NCI-H187 treated with DMSO at 0.1 percent for 48 hours (cell line): ENCODE measurements at places on chromosomes 6 and 20.

GRCh38 chr20:4896971-4897497 is 104.3 kb downstream of the SLC23A2 start:
- DNase-seq = no peak

- no peak for DNase-seq
Measured at GRCh38 chr6:141946502-141946901, 186.2 kb upstream of the GJE1 start.

- DNase-seq = no peak
Measured at GRCh38 chr6:112501705-112502104, 154.6 kb downstream of the RFPL4B start.

DNA sequence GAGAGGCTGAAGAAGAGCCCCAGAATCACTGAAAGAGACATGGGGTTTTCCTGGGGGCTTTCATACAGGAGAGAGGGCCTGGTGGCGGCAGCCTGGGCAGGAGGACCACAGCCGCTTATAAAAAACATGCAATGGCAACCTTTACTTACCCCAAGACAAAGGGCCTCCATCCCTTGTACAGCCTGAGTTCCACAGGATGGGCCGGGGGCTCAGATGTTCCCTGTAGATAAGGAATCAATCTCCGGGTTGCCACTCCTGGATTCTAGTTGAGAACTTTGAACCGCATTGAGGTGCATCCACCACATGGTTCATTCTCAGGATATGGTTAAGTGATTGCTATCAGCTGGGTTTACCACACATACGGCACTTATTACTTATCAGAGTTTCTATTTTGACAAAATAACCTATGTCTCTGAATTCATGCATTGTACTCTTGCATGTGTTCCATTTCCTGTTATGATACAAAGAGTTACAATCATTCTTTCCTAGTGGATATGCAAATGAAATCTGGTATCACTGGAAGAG is 677.6 kb downstream of the KIF16B start:
- DNase-seq = no peak

DNA sequence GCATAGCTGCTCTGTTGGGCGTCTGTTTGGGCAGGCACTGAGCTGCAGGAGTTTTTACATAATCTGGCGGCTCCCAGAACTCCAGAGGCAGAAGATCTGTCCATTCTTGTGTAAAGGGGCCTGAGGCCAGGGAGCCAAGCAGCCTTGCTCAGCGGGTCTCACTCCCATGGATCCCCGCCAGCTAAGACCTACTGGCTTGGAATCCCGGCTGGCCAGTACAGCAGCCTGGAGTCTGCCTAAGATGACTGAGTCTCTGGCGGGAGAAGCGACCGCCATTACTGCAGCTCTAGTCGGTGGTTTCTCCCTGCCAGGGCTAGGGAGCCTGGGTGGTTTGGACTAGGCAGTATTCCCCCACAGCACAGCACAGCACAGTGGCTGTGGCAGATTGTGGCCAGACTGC is 268.4 kb upstream of the SYNCRIP start:
- no peak for DNase-seq

DNA sequence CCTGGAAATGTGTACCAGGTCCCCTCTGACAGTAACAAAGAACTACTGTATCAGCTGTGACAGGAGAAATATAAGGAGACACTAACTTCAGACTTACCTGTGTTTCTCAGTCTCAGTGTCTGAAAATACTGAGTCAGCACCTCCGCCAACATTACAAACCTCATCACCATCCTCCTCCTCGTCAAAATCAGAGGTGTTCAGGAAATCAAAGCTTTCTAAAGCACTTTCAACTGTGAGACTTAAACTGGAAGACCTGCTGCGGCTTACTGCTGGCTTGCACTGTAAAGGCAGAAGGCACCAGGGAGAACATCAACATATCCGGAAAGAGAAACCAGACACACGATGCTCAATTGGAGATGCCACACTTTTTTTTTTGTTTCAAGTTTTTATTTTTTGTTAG is 40.3 kb upstream of the ARMH2 start:
- no peak for DNase-seq

DNA sequence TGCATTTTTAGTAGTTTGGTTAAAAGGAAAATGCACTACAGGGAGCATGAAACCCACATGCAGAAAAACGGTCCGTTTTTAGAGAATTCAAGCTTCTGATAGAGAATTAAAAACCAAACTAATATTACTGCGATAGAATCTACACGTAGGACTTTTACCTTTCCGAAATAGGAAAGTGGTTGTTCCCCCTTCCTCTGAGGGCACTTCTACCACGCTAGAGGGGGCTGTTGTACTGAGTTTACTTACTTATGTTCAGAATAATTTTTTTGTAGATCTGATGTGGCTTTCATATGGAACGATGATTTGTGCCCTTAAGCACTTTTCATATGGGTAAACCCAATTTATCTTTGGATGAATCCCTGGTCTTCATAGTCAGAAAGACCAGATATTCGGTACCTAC is 264.3 kb upstream of the PLN start:
- DNase-seq = peak; percentile 42

DNA sequence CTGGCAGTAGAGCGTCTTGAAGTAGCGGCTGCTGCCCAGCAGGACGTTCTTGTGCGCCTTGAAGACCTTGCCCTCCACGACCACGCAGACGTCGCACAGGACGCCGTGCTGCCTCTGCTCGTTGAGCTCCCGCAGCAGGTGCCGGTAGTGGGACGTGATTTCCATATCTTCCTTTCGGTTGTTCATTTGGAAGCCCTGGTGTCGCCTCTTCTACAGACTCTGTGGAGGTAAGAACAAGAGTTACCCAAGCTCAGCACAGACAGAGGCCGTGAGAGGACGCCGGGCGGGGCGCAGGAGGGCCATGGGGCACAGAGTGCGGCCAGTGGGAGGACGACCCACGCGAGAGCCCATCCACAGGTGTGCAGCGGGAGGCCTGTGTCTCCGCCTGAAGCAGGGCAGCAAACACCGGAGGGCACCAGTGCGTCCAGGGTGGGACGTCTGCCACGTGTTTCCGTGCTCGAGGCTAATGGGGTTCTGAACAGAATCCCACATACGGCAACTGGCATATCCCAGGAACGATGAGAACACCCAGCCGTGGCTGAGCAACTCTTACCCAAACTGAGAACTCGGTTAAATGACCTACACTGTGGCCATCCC is 40.4 kb downstream of the ZBTB46 start:
- DNase-seq = no peak
